ENCODE measurements at places on chromosomes 5 and 9.

- DNase-seq = no peak
These were observed 29.9 kb upstream of the NRARP start for GRCh38 chr9:137331929-137332328.

DNA sequence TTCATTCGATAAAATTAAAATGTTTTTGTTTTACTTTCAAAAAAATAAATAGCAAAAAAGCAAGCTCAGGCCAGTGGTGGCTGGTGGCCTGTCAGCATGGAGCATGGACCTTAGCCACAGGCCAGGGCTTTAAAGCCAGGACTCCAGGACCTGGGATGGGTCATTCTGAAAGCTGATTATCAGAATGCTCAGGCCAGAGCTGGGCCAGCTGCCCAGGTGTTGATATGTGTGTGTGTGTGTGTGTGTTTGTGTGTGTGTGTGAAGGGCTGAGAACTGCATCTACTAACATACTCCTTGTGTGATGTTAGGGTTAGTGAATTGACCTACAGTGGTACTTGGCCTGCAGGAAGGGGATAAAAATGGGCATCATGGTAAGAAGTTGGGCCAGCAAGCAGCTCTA is 21.5 kb downstream of the PALM2AKAP2 start:
- no peak for DNase-seq

DNA sequence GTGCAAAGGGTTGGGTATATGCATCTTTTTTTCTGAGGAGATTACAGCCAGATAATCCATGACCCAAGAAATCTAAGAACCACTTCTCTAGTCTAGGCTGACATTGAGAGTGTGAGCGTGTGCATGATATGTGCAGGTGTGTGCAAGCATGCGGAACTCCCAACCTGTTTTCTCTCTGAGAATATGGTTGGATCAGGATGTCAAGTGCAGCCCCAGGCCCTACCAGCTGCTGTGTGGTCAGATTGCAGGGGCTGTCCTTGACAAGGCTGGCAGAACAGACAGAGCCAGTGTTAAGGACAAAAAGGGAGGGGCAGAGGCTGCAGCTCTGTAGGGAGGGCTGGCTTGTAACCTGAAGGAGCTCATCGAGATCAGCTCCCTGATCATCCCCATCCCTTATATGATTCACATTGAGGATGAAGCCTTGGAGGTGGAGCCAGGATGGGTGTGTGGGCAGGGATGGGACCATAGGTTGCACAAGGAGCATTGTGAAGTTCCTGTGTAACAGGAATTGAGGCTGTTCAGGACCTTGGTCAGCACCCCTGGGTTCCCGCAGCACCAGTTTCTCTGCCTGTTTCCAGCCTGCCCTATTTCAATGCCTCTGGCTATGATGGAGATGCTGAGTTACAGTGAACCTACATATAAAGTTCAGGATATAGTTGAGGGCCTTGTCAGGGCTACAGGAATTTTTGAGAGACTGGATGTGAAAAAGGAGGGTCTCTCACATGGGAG is 52.6 kb upstream of the ARAP3 start:
- peak; percentile 35 for DNase-seq

DNA sequence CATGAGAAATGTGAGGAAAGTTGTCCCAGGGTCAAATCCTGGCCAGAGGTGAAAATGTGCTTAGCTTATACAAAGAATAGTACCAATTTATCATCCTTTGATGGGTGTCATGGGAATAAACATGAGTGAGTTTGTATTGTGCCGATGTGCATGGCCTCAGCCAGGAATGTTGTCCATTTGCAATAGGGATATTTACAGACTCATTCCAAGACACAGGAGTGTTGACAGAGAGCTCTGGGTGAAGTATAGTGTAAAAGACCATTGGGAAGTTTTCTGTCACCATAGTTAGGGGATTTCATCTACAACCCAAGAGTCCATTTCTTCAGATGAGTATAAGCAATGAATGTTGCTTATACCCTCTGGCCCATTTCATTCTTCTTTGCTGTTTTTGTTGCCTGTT is 160.1 kb downstream of the DMAC1 start:
- DNase-seq = no peak

DNA sequence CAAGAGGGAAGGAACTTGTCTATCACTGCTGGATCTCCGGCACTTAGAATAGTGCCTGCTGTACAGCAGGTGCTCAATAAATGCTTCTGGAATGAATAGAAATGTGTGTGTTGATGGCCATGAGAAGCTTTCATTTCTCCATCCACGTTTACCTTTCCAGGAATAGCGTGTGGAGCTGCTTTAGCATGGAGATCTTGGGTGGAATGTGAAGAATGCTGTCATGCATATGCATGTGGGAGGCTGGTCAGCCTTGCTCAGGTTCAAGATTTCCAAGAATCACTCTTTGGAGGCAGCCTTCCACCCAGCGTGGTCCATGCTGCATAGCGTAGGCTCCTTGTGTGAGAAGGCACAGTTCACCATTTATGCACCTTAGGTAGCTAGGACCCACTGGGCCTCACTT is 19.2 kb downstream of the COL15A1 start:
- no peak for DNase-seq

GRCh38 chr5:43627028-43627427 is 24.0 kb downstream of the NNT start:
- peak; percentile 67 for DNase-seq

- peak; percentile 71 for DNase-seq
These were observed 156.3 kb upstream of the IER5L start for GRCh38 chr9:129334105-129334935.

GRCh38 chr9:4382722-4383317 is 83.0 kb upstream of the GLIS3 start:
- DNase-seq = peak; percentile 14

DNA sequence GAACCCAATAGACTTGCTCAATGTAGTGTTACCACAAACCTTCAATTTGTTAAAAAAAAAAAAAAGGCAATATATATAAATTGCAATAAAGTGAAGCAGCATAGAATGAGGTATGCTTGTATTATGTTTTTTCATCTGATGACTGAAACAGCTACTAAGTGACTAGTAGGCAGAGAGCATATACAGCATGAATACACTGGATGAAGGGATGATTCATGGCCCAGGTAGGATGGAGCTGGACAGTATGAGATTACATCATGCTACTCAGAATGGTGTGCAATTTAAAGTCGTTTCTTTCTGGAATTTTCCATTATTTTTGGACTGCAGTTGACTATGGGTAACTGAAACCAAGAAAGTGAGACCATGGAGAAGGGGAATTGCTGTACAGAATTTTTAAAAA is 161.2 kb downstream of the GNA14 start:
- no peak for DNase-seq

DNA sequence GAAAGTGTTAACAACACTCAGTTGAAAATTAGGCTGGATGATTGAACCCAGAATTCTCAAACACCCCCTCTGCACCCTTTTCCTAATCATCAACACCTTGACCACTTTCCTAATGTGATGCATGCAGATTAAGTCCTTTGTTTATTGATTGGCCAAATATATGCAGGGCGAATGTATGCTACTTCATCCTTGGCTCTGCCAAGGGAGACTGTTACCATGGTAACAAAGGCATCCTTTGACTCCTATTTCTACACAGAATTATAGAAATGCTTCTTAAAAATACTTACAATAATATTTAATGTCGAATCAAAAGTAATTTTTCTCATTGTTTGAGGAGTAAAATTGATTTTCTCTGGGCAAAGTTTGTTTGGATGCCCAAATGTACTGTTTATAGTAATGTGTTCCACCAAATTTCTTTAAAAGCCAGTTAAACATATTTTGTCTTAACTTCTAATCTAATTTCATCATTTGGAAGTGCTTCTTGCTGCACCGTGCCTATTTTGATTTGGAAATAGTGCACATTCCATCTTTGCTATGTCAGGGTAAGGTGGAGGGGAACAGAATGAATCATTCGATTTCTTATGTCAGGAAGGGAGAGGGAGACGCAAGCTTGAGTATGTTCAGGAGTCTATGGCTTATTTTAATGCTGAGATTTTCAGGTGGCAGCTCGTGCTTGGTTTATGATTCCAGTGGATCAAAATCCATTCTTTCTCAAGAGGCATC is 1384.3 kb upstream of the WWC1 start:
- DNase-seq = no peak

- DNase-seq = no peak
These were observed 274.9 kb downstream of the GADD45G start for GRCh38 chr9:89879701-89880100.

DNA sequence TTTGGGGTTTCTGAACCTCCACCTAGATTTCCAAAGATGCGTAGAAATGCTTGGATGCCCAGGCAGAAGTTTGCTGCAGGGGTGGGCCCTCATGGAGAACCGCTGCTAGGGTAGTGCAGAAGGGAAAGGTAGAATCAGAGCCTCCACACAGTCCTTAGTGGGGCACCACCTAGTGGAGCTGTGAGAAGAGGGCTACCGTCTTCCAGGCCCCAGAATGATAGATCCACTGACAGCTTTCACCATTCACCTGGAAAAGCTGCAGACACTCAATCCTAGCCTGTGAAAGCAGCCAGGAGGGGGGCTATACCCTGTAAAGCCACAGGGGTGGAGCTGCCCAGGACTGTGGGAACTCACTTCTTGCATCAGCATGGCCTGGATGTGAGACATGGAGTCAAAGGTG is 13.3 kb upstream of the HSDL2 start:
- no peak for DNase-seq

DNA sequence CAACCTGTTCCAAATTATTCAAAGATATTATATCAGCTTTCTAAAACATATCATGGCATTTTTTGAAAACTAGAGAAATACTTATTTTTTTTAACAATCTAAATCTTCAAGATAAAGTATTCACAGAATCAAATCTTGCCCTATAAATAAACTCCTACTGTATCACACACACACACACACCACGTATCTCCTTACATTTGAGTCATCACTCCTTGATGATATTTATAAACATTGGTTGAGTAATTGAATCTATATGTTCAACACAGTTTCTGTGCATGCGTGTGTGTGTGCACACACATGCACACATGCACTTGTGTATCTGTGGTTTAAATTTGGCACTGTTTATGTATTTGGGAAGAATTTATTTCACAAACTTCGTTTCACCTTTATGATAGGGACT is 1716.4 kb downstream of the EFNA5 start:
- DNase-seq = no peak

DNA sequence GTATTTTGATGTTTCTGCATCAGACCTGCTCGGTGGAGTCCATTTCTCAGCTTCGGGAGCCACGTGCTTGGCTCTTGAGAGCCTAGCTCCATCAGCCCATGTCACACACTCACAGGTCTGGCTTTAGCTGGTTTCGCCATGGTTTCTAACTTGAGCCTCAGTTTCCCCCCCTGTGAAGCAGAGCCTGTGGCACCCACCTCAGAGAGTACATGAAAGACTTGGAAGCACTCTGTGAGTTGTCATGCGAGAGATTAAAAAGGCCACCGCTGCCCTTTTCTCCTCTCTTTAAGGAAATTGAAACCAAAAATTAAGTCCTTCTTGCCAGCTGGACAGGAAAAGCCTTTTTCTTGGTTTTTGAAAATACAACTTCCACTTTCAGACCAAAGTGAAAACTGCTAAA is 8.8 kb downstream of the TENT4A start:
- peak; percentile 64 for DNase-seq

DNA sequence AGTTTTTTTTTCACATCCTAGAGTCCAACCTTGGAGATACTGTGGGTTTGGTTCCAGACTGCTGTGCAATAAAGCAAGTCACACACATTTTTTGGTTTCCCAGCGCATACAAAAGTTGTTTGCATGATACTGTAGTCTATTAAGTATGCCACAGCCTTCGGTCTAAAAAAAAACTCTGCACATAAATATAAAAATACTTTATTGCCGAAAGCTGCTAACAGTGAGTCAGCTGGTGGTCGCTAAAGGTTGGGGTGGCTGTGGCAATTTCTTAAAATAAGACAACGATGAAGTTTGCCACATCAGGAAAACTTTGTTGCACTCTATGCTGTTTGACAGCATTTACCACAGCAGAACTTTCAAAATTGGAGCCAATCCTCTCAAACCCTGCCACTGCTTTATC is 37.4 kb downstream of the UBQLN1 start:
- DNase-seq = no peak

GRCh38 chr5:172440486-172440885 is 13.8 kb downstream of the SH3PXD2B start:
- no peak for DNase-seq

GRCh38 chr9:698954-699353 is 142.5 kb upstream of the DMRT1 start:
- DNase-seq = no peak

DNA sequence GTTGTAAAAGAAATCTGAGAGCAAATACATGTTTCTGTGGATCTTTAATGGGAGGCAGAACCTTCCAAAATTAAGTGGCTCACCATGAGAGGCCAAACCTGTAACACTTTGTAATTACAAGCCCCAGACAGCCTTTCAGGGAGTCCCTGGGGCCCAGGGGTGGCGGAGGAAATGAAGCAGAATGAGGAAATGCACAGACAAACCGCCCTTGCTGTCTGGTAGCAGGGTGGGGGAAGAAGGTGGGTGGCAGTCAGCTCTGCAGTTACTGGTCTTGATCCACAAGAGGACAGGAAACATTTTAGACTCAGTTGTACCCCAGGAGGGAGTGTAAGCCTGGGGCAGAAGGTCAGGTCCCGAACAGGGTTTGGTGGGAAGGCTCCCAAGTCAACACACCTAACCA is 6.5 kb downstream of the ARL14EPL start:
- peak; percentile 44 for DNase-seq

GRCh38 chr9:112575107-112575506 is 88.5 kb downstream of the KIAA1958 start:
- DNase-seq = no peak

- no peak for DNase-seq
These were observed 9.3 kb downstream of the SLC27A6 start for GRCh38 chr5:128974567-128974966.

DNA sequence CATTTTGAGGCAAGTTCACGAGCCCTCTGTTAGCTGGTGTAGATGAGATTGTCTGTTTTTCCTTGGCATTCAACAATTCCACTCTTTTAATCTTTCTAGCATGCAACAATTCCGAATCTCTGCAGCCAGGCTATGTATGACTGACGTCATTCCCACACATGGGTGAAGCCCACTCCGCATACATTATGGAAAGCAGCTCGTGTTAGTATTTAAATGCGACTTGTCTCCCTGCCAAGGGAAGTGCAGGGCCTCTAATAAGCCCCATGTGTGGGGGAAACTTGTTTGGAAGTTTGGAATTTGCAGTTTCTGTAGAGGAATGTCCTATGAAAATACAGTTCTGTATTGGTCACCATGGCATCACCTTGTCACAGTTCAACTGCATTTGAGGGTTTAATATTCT is 146.0 kb upstream of the FBXL7 start:
- DNase-seq = no peak

DNA sequence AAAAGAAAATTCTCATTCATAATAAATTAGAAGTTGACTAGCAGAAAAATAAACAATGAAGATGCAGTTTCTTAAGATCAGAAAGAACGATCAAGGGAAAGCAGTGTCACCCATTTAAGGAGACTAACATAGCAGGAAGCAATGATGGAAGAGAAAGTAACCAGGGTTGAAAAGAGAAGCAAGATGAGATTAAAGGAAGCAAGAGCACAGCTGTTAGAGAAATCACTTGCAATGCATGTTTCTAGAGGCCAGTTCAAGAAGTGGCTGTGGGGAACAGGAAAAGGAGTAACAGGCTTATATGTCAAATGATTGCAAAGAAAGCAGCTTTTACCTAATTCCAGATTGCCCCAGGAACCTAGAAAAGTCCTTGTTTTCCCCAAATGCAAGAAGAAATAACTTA is 46.8 kb upstream of the SLC1A1 start:
- peak; percentile 3 for DNase-seq
